ENCODE measurements at places on chromosomes 5 and 9.

DNA sequence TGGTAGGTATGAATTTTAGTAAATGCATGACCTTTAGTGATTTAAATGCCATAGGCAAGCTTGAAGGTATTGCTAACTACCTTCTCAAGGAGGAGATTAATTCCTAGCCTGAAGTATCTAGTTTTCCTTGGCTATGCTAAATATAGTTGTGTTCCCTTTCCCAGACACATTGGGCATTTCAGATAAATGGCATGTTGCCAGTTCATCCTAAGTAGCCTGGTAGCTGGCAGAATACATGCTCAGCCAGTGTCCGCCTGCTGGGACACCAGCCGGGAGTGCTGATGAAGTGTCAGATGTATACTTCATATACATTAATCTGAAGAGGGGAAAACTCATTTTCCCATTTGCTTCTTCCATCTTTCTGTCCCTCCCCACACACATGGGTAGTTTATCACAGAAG, 196.9 kb downstream of the MAST4 start:
- no peak overlapping the region for H3K27ac ChIP-seq
- DNase-seq: no peak
- H3K36me3 ChIP-seq: no peaks in the 10 kb centered on the region
- H3K27me3 ChIP-seq: no peaks in the 10 kb centered on the region
- no peak overlapping the region for H3K4me3 ChIP-seq

GRCh38 chr5:44051591-44051990, 337.6 kb downstream of the FGF10 start:
- DNase-seq: no peak
- no peak overlapping the region for H3K4me3 ChIP-seq

DNA sequence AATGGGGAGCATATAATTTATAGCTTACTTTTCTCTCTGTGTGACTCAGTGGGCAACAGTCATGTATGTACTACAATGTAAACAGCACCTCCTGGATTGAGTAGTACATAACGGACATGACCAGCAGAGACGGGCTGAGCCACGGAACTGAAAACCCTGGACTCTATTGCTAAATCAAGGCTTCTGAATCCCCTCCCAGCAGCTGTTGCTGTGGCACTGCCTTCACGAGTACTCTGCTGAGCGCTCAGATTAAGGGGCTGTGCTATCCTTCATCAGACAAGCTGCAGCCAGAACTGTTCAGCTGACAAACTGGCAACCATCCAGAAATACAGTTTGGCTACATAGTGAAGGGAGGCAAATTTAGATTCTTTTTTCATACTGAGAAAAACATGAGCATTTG, 131.3 kb upstream of the CCDC180 start:
- H3K4me1 ChIP-seq: peaks cover 12% of the 10 kb centered on the region
- no peak overlapping the region for H3K27ac ChIP-seq
- DNase-seq: peak; percentile 88
- no peaks in the 10 kb centered on the region for H3K27me3 ChIP-seq
- H3K4me3 ChIP-seq: no peak overlapping the region

GRCh38 chr5:90561766-90562165, 3.2 kb downstream of the ADGRV1 start:
- H3K27me3 ChIP-seq: peaks cover 14% of the 10 kb centered on the region
- DNase-seq: no peak
- no peak overlapping the region for H3K27ac ChIP-seq
- no peaks in the 10 kb centered on the region for H3K36me3 ChIP-seq
- peaks cover 2% of the 10 kb centered on the region for H3K4me1 ChIP-seq
- no peak overlapping the region for H3K4me3 ChIP-seq

DNA sequence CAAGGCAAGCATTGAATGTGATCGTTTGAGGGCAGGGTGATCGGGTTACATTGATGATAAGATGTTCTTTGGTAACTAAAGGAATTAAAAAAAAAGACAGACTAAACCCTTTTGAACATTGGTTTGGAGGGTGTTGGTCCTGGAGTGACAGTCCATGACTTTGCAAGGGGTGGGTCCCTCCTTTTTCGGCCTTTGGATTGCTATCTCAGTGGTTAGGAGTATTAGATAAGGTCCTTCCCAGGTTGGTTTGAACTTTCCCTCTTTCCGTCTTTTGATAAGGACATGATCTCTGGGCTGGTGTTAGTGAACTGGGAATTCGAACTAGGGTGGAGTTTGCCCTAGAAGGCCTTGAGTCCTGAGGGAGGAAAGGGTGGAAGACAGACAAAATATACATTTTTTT, 5.4 kb upstream of the ABO start:
- H3K36me3 ChIP-seq: no peaks in the 10 kb centered on the region
- H3K27ac ChIP-seq: no peak overlapping the region
- H3K27me3 ChIP-seq: peaks cover 27% of the 10 kb centered on the region
- DNase-seq: no peak

- DNase-seq: no peak
- no peaks in the 10 kb centered on the region for H3K36me3 ChIP-seq
- no peaks in the 10 kb centered on the region for H3K4me1 ChIP-seq
- H3K4me3 ChIP-seq: no peak overlapping the region
- H3K27me3 ChIP-seq: no peaks in the 10 kb centered on the region
Measured at GRCh38 chr5:111836426-111836825, 79.4 kb upstream of the NREP start.

- no peak overlapping the region for H3K27ac ChIP-seq
- no peaks in the 10 kb centered on the region for H3K27me3 ChIP-seq
- no peaks in the 10 kb centered on the region for H3K4me1 ChIP-seq
- DNase-seq: no peak
Measured at GRCh38 chr5:35644543-35644942, 26.9 kb downstream of the SPEF2 start.

GRCh38 chr9:94174164-94174563, 84.9 kb upstream of the ZNF169 start:
- peak overlapping the region; percentile 39 for H3K27ac ChIP-seq
- H3K4me3 ChIP-seq: no peak overlapping the region
- no peaks in the 10 kb centered on the region for H3K27me3 ChIP-seq
- H3K36me3 ChIP-seq: peaks cover 25% of the 10 kb centered on the region
- peaks cover 18% of the 10 kb centered on the region for H3K4me1 ChIP-seq

GRCh38 chr5:151153766-151154272, 3.8 kb downstream of the ANXA6 start:
- H3K27me3 ChIP-seq: no peaks in the 10 kb centered on the region
- no peak for DNase-seq
- no peaks in the 10 kb centered on the region for H3K36me3 ChIP-seq
- peak overlapping the region; percentile 81 for H3K27ac ChIP-seq
- H3K4me1 ChIP-seq: peaks cover 65% of the 10 kb centered on the region

DNA sequence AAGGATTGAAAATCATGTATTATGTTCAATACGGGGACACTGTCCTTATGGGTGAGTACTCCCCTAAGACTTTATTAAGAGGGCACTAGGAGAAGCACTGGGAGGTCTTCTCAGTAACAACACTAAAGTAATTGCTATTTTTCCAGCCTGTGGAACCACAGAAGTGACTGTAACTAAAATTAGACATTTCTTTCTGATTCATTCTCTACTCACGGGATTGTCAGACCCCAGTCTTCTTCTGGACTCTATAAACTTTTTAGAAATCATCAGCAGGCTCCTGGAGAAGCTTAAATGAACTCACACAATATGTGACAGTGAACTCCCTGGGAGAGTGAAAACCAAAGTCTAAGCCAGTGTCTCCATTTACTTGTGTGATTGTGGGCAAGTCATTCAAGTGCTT, 14.5 kb downstream of the TLR4 start:
- H3K4me3 ChIP-seq: no peak overlapping the region
- no peak for DNase-seq
- no peak overlapping the region for H3K27ac ChIP-seq
- no peaks in the 10 kb centered on the region for H3K27me3 ChIP-seq
- H3K4me1 ChIP-seq: peaks cover 23% of the 10 kb centered on the region
- H3K36me3 ChIP-seq: no peaks in the 10 kb centered on the region

DNA sequence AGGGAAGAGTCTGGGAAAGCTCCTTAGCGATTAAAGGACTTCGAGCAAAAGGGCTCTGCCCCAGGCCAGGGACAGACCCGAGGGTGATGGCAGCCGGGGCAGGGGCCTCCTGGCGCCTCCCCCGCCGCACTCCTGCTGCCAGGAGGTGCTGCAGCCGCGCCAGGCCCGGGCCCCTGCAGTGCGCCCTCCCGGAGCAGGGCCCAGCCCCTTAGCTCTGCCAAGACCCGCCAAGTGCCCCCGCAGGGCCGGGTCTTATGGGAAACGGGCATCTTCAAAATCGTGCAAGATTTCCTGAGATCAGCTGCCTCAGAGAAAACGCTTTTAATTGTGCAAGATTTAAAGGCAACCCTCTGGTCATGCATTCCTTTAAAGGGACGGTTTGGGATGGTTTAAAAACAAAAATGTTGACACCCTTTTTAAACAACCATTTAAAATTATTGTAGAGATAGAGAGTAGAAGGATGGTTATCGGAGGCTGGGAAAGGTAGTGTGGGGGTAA, 52.4 kb downstream of the CDC14B start:
- no peak for DNase-seq
- H3K4me3 ChIP-seq: peak overlapping the region; percentile 44
- peak overlapping the region; percentile 73 for H3K27ac ChIP-seq
- H3K36me3 ChIP-seq: peaks cover 2% of the 10 kb centered on the region
- no peaks in the 10 kb centered on the region for H3K27me3 ChIP-seq

DNA sequence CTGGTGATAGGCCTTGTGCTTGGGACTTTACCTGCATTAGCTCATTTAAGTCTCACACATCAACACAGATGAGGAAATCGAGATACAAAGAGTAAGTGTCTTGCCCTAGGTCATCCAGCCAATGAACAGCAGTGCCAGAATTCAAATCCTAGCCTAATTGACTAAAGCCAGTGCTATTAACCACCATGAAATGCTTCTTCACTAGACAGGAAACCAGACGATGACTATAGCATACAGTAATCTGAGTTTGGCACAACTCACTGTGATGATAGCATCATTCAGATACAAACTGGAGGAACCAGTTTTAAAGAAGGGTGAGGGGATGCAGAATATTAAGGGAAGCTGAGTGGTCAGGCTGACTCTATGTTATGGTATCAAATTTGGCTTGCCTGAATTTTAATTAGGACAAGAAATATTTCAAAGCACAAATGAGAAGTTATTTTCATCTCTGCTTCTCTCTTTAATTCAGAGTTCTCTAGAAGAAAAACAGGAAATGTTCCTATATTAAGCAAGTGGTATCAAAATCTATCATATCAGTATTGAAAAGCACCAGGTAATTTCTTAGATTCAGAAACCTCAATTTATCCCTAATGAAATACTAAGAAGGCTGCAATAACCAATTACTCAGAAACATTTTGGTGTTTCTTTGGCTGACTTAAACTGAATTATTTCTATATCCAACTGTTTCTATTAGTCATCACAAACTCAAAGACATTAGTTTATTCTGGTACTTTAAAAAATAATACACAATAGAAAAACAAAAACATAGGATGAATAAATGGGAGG, 147.0 kb upstream of the RASA1 start:
- no peaks in the 10 kb centered on the region for H3K27me3 ChIP-seq
- H3K36me3 ChIP-seq: no peaks in the 10 kb centered on the region
- DNase-seq: peak; percentile 76

- H3K4me3 ChIP-seq: no peak overlapping the region
- H3K27ac ChIP-seq: no peak overlapping the region
- no peaks in the 10 kb centered on the region for H3K27me3 ChIP-seq
- DNase-seq: peak; percentile 12
- peaks cover 6% of the 10 kb centered on the region for H3K4me1 ChIP-seq
Measured at GRCh38 chr9:38359689-38360385, 32.7 kb upstream of the ALDH1B1 start.

DNA sequence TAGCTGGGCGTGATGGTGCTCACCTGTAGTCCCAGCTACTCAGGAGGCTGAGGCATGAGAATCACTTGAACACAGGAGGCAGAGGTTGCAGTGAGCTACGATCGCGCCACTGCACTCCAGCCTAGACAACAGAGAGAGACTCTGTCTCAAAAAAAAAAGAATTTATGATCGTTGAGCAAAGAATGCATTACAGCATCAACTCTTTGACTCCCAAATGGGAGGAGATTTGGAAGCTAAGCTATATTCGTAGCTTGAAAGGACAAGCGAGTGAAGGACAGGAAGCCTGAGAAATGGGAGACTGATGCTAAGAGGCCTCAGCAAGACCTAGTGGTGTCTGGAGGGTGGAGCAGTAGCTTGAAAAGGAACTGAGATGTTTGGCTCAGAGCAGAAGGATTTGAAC, 10.3 kb upstream of the CCIN start:
- DNase-seq: no peak
- H3K27ac ChIP-seq: no peak overlapping the region
- H3K36me3 ChIP-seq: no peaks in the 10 kb centered on the region
- peaks cover 22% of the 10 kb centered on the region for H3K4me1 ChIP-seq

- peaks cover 16% of the 10 kb centered on the region for H3K4me1 ChIP-seq
- no peak overlapping the region for H3K4me3 ChIP-seq
- H3K27ac ChIP-seq: peak overlapping the region; percentile 57
- no peaks in the 10 kb centered on the region for H3K27me3 ChIP-seq
- no peak for DNase-seq
Measured at GRCh38 chr9:113579283-113580040, 115.9 kb downstream of the RGS3 start.

DNA sequence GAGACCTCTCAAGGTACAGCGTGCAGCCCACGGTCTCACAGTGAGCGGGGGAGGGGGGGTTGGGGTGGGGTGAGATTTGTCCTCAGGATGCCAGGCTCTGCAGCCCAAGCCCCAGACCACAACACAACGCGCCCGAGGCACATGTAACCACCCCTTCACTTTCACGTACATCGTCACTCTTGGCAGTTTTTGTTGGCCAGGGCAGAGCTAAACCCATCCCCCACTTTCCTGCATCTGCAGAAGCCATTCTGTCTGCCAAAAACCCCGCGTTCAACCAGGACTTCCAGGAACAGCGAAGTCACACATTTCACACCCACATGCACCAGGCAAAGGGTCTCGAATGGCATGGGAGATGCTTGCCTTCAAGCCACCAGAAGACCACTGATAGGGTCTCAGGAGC, 9.4 kb upstream of the SMIM23 start:
- H3K27ac ChIP-seq: no peak overlapping the region
- H3K4me1 ChIP-seq: no peaks in the 10 kb centered on the region
- H3K27me3 ChIP-seq: no peaks in the 10 kb centered on the region
- H3K4me3 ChIP-seq: no peak overlapping the region

DNA sequence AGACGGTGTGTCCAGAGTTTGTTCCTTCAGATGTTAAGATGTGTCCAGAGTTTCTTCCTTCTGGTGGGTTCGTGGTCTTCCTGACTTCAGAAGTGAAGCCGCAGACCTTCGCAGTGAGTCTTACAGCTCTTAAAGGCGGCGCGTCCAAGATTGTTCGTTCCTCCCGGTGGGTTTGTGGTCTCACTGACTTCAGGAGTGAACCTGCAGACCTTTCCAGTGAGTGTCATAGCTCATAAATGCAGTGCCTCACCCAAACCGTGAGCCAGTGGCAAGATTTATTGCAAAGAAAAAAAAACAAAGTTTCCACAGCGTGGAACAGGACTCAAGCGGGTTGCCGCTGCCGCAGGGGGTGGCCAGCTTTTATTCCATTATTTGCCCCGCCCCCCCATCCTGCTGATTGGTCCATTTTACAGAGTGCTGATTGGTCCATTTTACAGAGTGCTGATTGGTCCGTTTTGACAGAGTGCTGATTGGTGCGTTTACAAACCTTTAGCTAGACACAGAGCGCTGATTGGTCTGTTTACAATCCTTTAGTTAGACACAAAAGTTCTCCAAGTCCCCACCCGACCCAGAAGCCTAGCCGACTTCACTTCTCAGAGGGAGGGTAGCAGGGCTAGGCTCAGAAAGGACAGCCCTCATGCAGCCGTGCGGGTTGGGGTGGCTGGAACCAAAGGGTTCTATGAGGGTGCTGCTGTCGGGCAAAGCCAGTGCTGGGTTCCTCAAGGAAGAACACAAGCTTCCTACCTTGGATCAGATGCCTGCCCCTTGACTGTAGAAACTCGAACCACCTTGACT, 9.1 kb upstream of the RNF130 start:
- no peaks in the 10 kb centered on the region for H3K27me3 ChIP-seq
- no peak overlapping the region for H3K27ac ChIP-seq
- no peak for DNase-seq
- H3K4me3 ChIP-seq: no peak overlapping the region
- peaks cover 6% of the 10 kb centered on the region for H3K4me1 ChIP-seq
